ENCODE measurements at places on chromosomes 11 and 22.

GRCh38 chr11:134576286-134576685, 164.2 kb upstream of the B3GAT1 start:
- DNase-seq = no peak

- no peak for DNase-seq
These were observed 105.8 kb upstream of the SLC5A12 start for GRCh38 chr11:26827567-26828081.

DNA sequence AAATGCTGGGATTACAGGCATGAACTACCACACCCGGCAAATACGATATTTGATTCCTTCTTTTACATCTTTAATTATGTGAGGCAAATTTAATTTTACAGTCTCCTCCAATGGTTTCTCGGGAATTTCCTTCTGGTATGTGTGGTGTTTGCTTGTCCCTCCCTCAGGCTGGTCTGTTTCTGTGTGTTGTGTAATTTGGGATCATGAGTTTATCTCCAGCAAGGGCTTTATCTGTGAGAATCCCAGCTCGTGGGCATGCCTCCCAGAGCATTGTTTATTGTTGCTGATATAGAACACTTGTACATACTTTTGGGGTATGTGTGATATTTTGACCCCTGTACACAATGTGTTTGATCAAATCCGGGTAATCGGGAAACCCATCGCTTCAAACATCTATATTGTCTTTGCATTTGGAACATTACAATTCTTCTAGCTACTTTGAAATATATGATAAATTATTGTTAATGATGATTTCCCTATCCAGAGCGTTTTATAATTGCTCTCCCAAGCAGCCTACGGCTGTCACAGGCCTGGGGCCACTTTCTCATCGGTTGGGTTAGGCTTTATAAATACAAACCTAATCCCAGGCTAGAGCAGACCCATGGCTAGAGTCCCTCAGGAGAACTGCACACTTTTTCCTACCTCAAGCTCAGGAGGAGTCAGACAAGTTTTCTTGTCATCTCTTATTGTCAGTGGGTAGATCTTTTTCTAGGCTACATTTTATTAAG, 15.0 kb upstream of the PRR5 start:
- DNase-seq = no peak

DNA sequence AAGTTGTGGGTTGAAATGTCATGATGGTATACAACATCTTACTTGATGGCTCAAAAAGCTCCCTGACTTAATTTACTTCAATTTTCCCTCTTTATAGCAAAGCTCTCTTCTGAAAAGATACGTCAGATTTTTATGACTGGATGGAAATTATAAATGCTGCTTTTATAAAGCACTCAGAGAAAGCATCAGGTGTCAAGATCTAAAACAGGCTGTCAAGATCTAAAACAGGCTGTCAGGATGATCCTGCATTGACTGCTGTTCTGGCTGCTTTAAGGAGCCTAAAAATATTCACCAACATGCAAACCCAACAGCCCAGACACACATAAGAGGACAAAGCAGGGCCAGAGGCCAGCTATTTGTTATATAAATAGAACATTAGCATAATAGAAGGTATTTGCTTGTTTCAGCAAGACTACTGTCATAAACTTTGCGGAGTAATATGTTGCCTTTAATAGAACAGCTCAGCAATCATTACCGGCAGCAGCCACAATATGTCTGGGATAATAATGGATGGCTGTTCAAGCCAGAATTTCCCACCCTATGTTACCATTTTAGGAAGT, 77.3 kb upstream of the ANO5 start:
- no peak for DNase-seq

DNA sequence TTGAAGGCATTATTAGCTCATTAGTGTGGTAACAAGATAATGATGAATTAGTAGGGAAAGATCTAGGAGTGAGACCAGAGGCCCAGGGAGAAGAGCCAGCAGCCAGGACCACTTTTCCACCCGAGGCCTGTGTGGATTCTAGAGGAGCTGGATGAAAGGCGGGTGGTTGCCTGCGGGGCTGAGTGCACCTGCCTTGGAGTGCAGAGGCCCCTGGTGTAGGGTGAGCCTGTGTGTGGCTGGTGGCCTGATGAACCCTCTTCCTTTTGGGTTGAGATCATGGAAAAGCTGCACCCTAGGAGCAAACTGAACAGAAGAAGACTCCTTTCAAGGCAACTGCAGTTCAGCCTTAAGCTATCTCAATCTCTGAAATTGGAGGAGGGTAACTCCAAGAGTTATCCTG, 5.9 kb upstream of the TP53AIP1 start:
- no peak for DNase-seq

DNA sequence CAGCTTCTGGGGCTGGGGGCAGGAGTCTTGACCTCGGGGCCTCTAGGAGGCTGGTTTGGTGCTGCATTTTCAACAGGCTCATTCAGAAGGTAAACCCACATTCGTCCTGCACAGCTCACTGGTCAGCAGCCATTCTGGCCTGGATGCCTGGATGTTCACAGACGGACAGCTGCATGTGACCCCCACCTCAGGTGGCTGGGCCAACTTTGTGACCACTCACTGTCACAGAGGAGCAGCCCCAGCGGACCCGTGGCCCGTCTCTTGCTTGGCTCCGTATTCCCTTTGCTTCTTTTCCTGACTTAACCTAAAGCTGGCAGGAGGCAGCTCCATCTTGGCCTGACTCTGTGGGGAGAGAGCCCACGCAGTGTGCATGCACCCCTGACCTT, 8.2 kb downstream of the DGCR8 start:
- DNase-seq = no peak

DNA sequence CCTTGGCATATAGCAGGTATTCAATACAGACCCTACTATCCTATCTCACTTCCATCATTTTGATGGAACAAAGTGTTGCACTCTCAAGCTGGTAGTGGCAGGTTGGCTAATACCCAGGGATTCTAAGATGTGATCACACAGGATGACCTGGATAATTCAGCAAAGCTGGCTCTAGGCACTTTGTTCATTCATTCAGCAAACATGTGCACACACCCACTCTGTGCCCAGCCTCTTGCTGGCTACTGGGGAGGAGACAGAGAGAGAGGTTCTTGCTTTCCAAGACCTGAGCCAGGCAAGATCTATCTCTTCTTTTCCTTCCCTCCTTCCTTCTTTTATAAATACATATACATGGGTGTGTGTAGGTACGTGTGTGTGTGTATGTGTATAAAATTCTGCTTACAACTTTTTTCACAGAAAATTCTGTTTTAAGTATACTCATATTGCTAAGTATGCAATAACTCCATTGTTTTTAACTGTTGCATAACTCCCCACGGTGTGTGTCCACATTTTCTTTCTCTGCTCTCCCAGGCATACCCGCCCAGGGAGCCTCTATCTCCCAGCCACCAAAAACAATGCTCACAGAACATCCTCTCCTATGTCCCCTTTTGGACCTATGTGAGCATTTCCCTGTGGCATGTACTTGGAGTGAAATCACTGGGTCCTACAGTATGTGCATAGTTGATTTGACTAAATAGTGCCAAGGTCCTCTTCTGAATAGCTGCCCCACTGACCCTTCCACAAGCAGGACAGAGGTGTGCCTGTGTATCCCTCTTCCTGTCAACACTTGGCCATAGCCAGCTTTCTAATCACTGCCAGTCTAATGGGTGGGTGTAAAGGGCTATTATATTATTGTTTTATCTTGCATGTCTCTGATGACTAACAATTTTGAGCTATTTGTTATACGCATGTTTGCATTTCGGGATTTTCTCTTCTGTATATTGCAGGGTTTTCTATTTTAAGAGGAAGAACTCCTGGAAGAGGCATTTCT, 27.5 kb downstream of the CLPB start:
- DNase-seq = no peak

DNA sequence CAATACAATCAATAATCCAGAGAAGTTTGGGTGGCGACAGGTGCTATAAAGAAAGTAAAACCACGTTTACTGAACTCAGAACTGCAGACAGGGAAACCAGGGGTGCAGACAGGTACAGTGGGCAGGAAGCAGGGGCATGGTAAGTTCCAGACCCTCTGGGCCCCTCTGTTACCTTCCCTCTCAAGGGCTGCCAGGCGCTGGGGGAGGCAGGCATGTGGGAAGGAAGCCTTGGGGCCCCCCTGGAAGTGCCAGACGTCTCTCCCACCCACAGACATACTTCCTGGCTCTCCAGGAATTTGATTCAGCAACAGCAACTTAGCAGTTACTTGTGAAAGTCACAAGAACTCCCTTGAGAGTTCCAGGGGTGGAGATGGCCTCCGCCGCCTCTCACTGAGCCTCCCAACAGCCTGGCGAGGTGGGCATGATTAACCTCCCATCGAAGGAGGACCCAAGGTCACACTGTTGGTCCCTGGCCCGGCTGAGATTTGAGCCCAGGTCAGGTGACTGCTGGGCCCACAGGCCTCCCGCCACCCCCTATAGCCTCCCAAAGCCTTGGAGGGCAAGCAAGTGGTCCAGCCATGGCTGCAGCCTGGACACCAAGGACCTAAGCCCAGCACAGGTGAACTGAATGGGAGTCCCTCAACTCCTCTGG, 14.1 kb upstream of the TSKU start:
- no peak for DNase-seq

DNA sequence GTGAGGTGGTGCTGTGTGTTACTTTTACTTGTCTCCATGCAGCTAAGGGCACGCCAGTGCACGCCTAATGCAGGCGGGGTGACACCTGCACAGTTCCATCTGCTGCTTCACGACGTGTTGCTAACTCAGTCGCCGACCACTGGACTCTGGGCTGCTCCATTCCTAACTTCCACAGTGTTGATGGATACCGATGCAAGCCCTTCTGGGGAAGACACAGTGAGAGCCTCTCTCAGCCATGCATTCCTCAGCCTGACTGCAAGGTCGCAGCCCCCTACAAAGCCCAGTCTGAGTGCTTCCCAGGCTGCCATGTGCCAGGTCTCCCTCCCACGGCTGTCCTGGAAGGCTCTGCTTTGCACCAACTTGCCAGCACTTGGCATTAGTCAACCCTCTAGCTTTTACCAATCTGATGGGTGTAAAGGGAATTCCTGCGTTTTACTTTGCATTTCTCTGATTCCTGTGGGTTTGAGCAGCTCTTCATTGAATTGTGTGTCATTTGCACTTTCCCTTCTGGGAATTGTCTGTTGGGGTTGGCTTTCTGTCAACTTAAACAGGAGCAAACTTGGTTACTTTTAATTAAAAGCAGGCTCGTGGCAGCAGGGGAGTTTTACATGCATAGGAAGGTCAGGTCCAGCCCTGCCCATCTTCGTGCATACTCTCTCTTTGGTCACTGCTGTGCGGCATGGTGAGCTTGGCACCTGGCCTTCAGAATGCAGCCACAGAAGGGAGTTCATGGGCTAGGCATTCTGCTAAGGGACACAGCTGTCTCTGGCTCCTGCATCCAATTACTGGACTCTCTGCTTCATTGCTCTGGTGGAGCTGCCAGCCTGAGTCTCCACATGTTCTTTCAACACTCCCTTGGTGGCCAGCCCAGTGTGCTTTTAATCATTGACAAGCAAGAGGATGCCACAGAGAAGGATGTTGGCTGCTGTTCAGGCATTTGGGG, 34.6 kb upstream of the SHANK2 start:
- no peak for DNase-seq

DNA sequence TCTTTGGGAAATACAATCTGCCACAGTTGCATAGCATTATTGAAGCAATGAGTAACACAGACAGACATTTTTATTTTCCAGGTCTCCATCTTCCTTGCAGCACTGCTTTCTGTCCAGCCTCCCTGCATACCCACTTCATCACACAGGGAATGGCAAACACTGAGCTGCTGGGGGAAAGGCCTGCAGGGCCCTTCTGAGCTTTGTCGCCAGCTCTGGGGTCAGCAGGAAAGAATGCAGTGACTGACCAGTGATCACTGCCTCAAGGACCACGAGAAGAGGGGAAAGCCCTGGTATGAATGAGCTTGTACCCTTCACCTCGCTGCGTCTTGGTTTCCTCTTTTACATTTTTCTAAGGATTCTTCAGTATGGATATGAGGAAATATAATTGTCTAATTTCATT, 21.3 kb upstream of the MICAL2 start:
- no peak for DNase-seq

Measured in hematopoietic multipotent progenitor cell treated with erythropoietin and hydrocortisone succinate and interleukin-3 and kit ligand, for 17 days (in vitro differentiated cells).